Pulmonary artery endothelial cell (primary cell): ENCODE measurements at places on chromosomes 2 and 18. TPM values are rescaled to one million over a fixed set of nuclear protein-coding genes. Genes with fewer than 3 reads are reported as not detected.

TAF4B gene
- total RNA-seq, result 4.9 and 5.4 TPM in 2 replicates

WDR33 gene
- total RNA-seq, result 27.0 and 42.8 TPM in 2 replicates

GATA6 gene
- total RNA-seq, result 10.5 and 11.9 TPM in 2 replicates

PSTPIP2 gene
- 2.0 and 7.5 TPM in 2 replicates for total RNA-seq

NYAP2 gene
- total RNA-seq, result not detected in 2 replicates

RTP5 gene
- not detected in 2 replicates for total RNA-seq

NEB gene
- total RNA-seq, result 0.40 and 0.92 TPM in 2 replicates

DYNAP gene
- total RNA-seq, result not detected in 2 replicates

LCT gene
- not detected in 2 replicates for total RNA-seq

CNGA3 gene
- not detected in 2 replicates for total RNA-seq

CDKL4 gene
- 0.25 and 0.59 TPM in 2 replicates for total RNA-seq

TM4SF20 gene
- not detected in 2 replicates for total RNA-seq

SEPTIN10 gene
- total RNA-seq, result 92.0 and 104 TPM in 2 replicates

KCNG2 gene
- total RNA-seq, result not detected in 2 replicates

NEU4 gene
- not detected in 2 replicates for total RNA-seq

HRH4 gene
- total RNA-seq, result 0.07 TPM in 1 of 2 replicates, not detected in the other

CAPG gene
- total RNA-seq, result 73.1 and 75.6 TPM in 2 replicates

COL4A3 gene
- total RNA-seq, result 0.04 and 0.26 TPM in 2 replicates

RNF149 gene
- total RNA-seq, result 100 and 103 TPM in 2 replicates

DPY30 gene
- 75.5 and 98.2 TPM in 2 replicates for total RNA-seq

LYPD6 gene
- total RNA-seq, result 1.3 and 1.8 TPM in 2 replicates
